ENCODE measurements at places on chromosomes 12 and 14.
A peak's percentile ranks its signal among the peaks of the same experiment; 100 is the strongest.

DNA sequence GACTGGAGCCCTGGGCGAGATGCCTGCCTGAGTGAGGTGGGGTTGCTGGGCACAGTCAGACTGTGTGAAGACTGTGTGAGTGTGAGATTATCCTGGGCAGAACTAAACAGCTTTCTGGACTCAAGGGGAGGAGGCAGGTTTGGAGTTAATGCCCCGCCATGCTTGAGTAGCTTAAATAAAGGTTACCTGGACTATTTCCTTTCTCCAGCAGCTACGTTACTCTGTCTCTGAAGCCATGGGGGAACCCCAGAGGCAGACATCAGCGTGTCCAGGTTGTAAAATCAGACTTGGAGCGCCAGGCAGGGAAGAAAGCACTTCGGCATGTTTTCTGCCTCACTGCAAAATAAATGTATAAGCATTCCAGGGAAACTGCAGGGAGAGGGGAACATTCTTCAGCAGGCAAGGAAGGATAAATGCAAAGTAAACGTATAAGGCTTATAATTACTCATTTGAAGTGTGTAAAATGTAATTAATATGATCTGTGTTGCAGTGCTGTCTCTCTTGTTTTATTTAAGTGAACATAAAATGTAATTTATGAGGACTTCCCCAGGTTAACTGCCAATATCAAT is 129.7 kb downstream of the CHST11 start:
- peak; percentile 17 for DNase-seq

DNA sequence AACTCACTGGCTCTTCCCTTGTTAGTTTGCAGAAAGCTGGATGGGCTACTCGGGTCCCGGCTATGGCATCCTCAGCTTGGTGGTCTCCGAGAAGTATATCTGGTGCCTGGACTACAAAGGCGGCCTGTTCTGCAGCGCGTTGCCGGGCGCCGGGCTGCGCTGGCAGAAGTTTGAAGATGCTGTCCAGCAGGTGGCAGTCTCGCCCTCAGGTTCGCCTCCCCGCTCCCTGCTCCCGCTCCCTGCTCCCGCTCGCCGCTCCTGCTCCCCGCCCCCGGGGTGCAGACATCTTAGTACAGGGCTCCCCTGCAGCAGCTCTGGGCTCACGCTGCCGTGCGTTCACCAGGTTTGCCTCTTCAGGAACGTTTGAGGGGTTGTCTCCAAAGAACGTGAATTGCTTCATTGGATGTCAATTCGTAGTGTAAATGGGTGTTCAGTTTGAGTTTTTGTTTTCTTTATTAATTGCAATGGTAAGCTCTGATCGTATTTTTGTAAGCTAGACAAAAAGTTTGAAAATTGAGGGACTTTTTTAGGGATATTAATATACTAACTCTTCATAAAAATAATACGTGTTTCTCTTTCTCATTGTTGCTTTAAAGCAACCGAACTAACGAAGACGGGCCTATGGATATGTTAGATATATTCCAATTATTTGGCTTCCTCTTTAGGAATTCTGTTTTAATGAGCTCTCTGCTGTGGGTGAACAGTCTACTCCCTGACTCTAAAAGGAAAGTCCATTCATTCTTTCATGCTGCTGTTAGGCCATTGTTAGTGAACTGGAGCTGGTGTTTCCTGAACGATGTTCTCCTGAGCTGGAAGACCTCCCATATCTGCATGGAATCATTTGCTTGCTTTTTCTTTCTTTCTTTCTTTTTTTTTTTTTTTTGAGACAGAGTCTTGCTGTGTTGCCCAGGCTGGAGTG is 71.3 kb downstream of the ANKRD9 start:
- DNase-seq = peak; percentile 63

DNA sequence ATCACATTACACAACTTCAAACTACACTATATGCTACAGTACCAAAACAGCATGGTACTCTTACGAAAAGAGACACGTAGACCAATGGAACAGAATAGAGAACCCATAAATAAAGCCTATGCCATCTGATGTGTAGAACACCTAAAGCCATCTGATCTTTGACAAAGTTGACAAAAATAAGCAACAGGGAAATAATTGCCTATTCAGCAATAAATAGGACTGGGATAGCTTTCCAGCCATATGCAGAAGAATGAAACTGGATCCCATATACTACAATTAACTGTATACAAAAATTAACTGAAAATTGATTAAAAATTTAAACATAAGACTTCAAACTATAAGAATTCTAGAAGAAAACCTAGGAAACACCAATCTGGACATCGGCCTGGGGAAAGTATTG is 120.7 kb downstream of the PTPRO start:
- DNase-seq = no peak

GRCh38 chr12:13489246-13489645 is 292.7 kb downstream of the EMP1 start:
- no peak for DNase-seq

DNA sequence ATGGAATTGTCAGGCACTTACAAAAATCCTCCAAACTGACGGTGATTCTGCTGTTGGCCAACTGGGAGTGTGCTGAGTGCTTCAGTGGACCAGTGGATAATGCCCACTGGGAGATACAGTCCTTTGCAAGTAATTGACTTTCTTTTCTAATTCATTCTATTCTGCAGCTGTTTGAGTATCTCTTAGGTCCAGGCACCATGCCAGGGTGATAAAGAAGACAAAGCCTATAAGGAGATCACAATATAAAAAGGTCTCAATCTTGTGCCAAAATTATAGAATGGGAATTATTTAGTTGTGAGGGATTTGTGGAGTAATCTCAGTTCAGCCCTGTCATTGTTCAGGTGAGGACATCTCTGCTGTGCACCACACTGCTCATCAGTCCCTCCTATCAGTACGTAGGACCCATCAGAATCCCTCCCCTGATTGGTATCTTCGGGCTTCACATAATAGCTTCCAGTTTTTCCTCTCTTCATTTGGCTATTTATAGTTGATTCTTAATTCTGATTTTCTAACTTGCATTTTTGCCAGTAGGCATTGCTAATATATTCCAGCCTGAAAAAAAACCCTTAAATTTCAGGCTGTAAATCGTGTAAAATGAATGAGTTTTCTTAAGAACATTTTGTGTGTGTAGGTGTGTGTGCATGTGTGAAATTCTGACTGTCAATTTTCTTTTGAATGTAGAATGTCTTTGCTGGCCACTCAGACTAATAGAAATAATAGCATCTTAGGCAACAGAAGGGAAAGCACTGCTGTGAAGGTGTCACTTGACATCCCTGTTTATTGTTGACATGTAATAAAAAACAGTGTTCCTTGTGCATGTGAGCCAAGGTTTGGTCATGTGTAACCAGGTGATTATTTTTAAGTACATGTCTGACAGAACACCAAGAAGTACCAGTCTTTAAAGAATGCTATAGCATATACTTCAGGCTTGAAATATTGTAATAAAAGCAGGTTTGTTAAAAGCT is 457.6 kb upstream of the RGS6 start:
- no peak for DNase-seq

GRCh38 chr12:131853832-131854797 is 25.9 kb downstream of the MMP17 start:
- DNase-seq = no peak

DNA sequence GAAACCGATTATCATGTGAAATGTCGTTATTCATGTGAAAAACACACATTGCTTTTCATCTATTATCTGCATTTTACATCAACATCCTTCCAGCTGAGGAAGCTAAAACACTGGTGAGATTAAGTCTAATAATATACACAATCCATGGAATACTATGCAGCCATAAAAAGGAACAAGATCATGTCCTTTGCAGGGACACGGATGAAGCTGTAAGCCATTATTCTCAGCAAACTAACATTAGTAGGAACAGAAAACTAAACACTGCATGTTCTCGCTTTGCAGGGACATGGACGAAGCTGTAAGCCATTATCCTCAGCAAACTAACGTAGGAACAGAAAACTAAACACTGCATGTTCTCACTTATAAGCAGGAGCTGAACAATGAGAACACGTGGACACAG is 18.3 kb downstream of the KICS2 start:
- DNase-seq = no peak

DNA sequence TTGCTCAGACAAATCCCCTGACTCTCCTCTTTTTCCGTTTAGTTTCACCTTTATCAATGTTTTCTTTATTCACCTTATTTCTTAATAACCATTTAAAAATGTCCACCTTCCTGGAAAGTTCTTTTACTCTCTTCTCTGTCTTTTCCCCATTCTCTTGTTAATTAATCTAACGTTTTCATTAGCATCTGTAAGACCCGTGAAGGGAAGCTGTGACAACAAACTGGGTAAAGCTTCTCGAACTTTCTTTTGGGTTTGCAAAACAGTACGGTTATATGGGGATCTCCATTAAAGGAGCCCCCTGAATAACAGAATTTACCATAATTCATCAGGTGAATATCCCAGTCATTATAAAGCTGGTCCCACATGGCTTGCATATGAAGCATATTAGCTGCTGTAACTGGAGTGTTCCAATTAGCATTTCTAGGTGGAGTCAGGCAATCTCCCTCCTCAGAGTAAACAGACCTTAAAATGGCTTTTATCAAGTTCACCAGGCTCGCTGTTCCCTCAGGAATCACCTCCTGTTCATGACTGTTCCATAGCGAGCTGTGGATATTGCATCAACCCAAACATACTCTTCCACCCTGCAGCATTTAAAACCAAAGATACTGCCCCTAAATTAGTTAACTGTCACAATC is 42.4 kb downstream of the TMEM30B start:
- peak; percentile 30 for DNase-seq

- no peak for DNase-seq
Measured at GRCh38 chr14:41506552-41506951, 100.1 kb upstream of the LRFN5 start.

- DNase-seq = no peak
Measured at GRCh38 chr12:96698965-96699364, 208.1 kb upstream of the NEDD1 start.
